ENCODE measurements at places on chromosomes 5 and 9. TPM values are rescaled to one million over a fixed set of nuclear protein-coding genes. Genes with fewer than 3 reads are reported as not detected.

DNA sequence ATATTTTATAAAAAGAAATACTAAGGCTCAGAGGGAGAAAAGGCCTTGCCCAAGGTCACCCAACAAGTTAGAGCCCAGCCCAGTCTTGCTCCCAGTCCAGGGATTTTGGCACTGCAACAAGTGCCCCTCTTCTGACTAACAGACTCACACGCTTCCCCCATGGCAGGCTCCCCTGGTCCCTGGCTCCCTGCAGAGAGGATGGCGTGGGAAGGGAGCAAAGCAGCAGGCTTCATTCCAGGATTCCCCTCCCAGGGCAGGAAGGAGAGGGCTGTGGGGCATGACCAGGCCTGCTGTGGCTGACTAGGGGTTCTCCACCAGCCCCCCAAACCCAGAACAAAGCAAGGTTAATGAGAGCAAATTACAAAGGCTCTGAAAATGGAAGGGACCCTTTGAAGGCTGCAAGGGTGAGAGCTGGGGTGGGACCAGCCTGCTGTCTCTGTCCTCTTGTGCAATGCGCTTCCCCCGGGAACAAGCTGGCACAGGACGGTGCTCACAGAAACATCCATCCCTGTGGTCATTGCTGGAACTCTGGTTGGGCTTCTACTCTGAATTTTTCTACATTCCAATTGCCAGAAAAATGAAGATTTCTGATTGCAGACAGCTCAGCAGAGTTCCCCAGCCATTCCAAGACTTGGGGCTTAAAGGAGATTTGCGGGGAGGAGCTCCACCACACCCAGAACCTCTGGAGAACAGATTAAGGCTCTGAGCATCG lies 37.1 kb upstream of the FAT2 start:
- H3K4me3 ChIP-seq: no peak overlapping the region
- DNase-seq: peak; percentile 37
- peaks cover 4% of the 10 kb centered on the region for H3K4me1 ChIP-seq
- H3K27ac ChIP-seq: no peak overlapping the region
- no peaks in the 10 kb centered on the region for H3K36me3 ChIP-seq
- H3K27me3 ChIP-seq: no peaks in the 10 kb centered on the region

GRCh38 chr9:82606071-82606470 lies 456.9 kb downstream of the RASEF start:
- H3K36me3 ChIP-seq: no peaks in the 10 kb centered on the region
- no peak for DNase-seq
- no peak overlapping the region for H3K4me3 ChIP-seq
- H3K4me1 ChIP-seq: no peaks in the 10 kb centered on the region

- no peak overlapping the region for H3K27ac ChIP-seq
- H3K4me1 ChIP-seq: no peaks in the 10 kb centered on the region
- no peak for DNase-seq
- H3K27me3 ChIP-seq: no peaks in the 10 kb centered on the region
- no peaks in the 10 kb centered on the region for H3K36me3 ChIP-seq
These were observed 969.2 kb downstream of the CDH18 start for GRCh38 chr5:19018822-19019221.

The TMEM215 gene
- not detected for total RNA-seq

DNA sequence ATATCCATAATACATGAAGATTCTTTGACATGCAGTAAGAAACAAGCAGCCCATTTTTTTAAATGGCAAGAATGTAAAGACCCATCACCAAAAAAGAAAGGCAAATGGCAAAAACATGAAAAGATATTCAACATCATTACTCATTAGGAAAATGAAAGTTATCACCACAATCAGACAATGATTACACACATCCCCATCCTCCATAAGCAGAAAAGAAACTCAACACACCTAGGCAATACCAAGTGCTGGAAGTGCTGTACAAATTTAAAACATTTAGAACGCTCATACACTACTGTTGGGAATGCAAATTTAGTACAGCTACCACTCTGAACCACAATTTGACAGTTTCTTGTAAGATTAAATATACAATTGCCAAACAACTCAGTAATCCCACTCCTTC lies 466.7 kb downstream of the ACTL7B start:
- H3K4me1 ChIP-seq: no peaks in the 10 kb centered on the region
- H3K27me3 ChIP-seq: no peaks in the 10 kb centered on the region
- DNase-seq: no peak

The PLPP7 gene
- 110 TPM for total RNA-seq

- H3K4me3 ChIP-seq: no peak overlapping the region
- H3K4me1 ChIP-seq: no peaks in the 10 kb centered on the region
- no peaks in the 10 kb centered on the region for H3K27me3 ChIP-seq
- no peaks in the 10 kb centered on the region for H3K36me3 ChIP-seq
- no peak overlapping the region for H3K27ac ChIP-seq
These were observed 66.3 kb downstream of the PSAT1 start for GRCh38 chr9:78363221-78363620.

Data from gastrocnemius medialis (tissue), 4 donors.